ENCODE measurements at places on chromosomes 6 and 20.

- no peak for DNase-seq
Measured at GRCh38 chr20:35637276-35637675, 21.6 kb downstream of the SPAG4 start.

DNA sequence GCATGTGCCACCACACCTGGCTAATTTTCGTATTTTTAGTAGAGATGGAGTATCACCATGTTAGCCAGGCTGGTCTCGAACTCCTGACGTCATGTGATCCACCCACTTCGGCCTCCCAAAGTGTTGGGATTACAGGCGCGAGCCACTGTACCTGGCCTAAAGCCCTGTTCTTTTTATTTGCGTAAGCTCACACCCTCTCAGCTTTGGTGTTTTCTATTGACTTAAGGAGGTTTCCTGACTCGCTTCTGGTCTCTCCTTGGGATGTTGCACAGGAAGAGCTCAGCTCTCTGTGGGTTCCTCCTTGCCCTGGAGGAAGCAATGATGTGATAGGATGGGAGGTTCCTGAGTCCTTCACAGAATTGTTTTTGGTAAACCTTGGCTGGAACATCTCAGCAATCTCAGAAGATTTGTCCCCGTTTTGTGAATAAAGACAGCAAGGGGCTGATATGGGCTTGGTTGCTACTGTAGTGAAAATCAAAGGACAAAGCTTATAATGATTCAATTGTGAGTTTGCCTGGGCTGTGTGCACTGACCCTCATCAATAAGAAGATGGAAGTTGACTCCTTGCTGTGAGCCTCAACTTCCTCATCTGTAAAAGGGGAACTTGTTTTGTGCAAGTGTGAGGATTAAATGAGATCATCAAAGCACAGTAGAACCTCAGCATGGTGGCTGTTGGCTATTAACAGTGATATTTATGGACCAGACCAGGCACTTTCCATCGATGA lies 27.0 kb downstream of the TOX2 start:
- no peak for DNase-seq

DNA sequence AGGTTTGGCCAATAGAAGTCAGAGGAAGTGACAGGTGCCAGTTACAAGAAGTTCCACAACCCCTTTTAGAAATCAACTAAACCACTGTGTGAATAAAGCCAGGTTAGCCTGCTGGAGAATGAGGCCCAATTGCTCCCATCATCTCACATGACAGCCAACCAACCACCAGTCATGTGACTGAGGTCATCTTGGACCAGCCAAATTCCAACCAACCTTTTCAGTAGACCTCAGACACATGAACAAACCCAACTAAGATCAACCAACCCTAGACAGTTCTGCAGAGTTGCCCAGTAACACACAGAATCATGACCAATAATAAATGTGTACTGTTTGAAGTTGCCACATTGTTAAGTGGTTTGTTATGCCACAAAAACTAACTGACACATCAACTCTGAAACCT lies 44.6 kb upstream of the GGTLC1 start:
- DNase-seq, result no peak

- DNase-seq, result no peak
Measured at GRCh38 chr6:39204646-39205244, 24.5 kb downstream of the KCNK5 start.

GRCh38 chr20:14826543-14827313 lies 489.3 kb upstream of the FLRT3 start:
- peak; percentile 61 for DNase-seq

Data from glutamatergic neuron (in vitro differentiated cells).